Suprapubic skin (tissue), 4 donors: ENCODE measurements at places on chromosomes 6 and 20.

DNA sequence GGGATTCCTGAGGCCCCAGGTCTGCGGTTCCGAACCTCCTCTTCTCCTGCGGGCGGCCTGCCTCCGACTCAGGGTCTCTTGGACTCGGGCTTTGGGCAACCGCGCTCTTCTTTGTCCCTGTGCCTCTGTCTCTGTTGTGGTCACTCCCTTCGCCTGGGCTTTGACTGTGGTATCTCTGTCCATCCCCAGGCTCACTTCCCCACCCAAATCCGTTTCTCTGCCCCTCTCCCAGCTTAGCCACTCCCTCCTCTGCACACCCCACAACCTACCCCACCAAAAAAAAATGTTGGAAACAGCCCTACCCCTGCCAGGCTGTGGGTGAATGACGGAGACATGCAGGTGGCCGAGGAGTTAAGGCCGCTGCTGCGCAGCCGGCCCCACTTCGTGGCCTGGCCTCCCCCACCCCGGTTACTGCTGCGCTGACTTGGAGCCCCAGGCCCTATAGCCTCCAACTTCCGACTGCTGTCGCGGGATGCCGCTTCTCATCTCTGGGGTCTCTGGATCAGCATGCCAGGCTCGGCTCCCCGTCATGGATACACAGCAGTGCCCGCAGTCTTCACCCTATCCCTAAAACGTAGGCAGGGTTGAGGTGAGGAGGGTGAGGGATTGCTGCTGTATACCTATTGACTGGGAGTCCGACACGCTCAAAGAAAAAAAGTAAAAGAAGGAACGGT lies 2.7 kb upstream of the MAFB start:
- H3K27me3 ChIP-seq = peaks cover 25% of the 10 kb centered on the region
- H3K27ac ChIP-seq = peak overlapping the region; percentile 31
- H3K4me1 ChIP-seq = peaks cover 17% of the 10 kb centered on the region
- peak overlapping the region; percentile 93 for H3K4me3 ChIP-seq

DNA sequence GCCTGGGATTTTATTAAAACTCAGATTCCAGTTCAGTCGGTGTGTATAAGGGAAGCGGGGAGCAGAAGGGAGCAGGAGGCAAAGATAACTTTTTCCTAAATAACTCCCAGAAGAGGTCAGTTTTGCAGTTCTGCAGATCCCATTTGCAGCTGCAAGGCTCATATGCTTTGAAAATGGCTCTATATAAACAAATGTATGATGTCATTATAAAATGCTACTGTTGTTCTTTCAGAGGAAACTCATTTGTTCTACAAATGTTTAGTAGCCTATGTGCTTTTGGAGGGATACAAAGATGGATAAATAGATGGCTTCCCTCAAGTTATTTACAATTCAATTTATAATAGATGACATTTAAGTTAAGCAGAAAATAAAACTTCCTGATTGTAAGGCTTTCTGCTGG lies 29.2 kb upstream of the DSP start:
- DNase-seq = no peak
- H3K4me3 ChIP-seq = no peak overlapping the region
- no peaks in the 10 kb centered on the region for H3K36me3 ChIP-seq
- no peaks in the 10 kb centered on the region for H3K27me3 ChIP-seq
- H3K4me1 ChIP-seq = peaks cover 17% of the 10 kb centered on the region
- no peak overlapping the region for H3K27ac ChIP-seq

DNA sequence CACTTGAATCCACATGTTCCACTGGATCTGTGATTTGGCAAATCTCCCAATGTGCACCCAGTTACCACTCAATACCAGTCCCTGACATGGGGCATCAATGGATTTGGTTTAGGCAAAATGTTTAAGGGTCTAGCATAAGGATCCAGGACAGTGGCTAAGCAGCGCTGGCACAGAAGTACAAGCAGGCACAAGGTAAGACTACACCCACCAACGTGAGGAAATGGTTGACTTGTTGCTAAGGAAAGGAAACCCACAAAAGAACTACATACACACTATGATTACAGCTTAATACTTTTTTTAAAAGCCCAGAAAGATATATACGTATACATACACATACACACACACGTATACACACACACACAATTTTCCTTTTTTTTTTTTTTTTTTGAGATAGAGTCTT lies 79.0 kb downstream of the DNAAF9 start:
- no peaks in the 10 kb centered on the region for H3K27me3 ChIP-seq
- DNase-seq = no peak
- peaks cover 57% of the 10 kb centered on the region for H3K36me3 ChIP-seq
- H3K4me3 ChIP-seq = no peak overlapping the region
- peaks cover 14% of the 10 kb centered on the region for H3K4me1 ChIP-seq
- H3K27ac ChIP-seq = no peak overlapping the region

- H3K36me3 ChIP-seq = no peaks in the 10 kb centered on the region
- DNase-seq = no peak
- no peaks in the 10 kb centered on the region for H3K4me1 ChIP-seq
- H3K27ac ChIP-seq = no peak overlapping the region
- no peak overlapping the region for H3K4me3 ChIP-seq
Observed at GRCh38 chr20:16293590-16293989, 279.7 kb downstream of the KIF16B start.

DNA sequence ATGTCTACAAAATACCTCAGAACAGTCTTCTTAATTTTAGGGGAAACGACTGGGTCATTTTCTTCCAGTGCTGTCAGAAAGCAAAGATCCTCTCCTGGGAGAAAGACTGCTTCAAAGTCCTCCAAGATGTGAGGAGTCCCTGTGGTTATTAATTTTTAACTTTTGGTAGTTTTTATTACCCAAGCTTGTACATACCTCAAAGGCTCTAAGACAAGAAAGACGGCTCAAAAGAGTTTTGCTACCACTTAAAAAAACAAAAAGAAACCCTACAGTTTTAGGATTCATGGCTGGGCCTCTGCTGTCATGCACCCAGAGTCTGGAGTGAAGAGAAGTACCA lies 56.1 kb upstream of the APCDD1L start:
- no peaks in the 10 kb centered on the region for H3K4me1 ChIP-seq
- no peaks in the 10 kb centered on the region for H3K36me3 ChIP-seq
- no peak overlapping the region for H3K4me3 ChIP-seq
- H3K27me3 ChIP-seq = peaks cover 28% of the 10 kb centered on the region

- no peak overlapping the region for H3K4me3 ChIP-seq
- DNase-seq = no peak
- H3K27ac ChIP-seq = no peak overlapping the region
- H3K4me1 ChIP-seq = peaks cover 10% of the 10 kb centered on the region
- H3K36me3 ChIP-seq = peaks cover 34% of the 10 kb centered on the region
Observed at GRCh38 chr6:158789115-158789917, 29.9 kb downstream of the EZR start.

DNA sequence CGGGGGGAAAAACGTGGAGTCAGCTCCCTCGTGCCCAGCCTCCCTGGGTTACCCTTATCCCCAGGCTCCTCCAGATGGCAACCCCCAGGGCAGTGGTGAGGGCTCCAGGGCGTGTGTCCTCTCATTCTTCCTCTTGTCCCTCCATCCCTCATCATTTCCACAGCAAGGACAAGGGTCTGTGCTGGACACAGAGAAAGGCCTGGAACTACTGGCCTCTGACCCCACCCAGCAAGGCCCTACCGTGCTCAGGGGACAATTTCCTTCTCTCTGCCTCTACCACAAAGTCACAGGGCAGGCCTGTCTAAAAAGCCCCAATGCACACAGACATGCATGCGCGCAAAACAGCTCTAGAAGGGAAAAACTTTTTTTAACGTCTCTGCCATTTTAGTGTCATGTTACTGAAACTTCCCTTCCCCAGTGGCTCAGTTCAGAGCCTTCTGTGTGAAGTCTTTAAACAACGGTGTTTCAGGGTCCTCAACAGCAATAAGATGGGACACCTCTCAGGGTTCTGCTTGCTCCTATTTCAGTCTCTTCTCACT lies 1.1 kb upstream of the SLC35B2 start:
- DNase-seq = no peak
- no peaks in the 10 kb centered on the region for H3K27me3 ChIP-seq
- H3K36me3 ChIP-seq = peaks cover 39% of the 10 kb centered on the region
- H3K27ac ChIP-seq = no peak overlapping the region

DNA sequence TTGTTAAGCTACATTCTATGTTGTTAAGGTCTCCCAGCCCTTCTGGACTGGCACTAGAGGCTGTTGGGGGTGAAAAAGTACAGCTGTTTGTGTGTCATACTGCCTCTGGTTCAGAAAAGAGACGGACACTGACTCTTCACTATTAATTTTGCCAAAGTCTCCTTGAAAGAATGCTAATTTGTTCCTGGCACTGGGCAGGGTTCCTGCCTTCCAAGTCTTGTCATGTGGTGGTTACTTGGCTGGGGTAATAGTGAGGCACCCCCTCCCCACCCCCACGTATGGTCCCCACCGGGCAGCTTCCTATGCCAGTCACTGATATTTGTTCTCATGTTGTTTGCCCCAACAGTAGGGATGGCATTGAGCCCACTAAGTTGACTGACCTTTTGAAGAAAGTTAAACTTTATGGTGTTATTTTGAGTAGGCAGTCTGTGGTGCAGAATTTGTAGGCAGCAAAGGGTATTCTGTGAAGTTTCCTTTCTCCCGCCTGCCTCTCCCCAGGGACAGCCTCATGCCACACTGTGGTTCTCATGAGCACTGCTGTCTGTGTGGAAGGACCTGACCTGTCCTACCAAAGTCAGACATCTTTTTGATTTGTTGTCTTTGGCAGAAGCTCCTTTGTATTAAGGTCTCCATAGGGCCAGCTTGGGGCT lies 8.7 kb downstream of the CDS2 start:
- H3K4me3 ChIP-seq = no peak overlapping the region
- H3K36me3 ChIP-seq = no peaks in the 10 kb centered on the region
- H3K27ac ChIP-seq = no peak overlapping the region
- H3K27me3 ChIP-seq = no peaks in the 10 kb centered on the region
- H3K4me1 ChIP-seq = peaks cover 29% of the 10 kb centered on the region
- DNase-seq = no peak

DNA sequence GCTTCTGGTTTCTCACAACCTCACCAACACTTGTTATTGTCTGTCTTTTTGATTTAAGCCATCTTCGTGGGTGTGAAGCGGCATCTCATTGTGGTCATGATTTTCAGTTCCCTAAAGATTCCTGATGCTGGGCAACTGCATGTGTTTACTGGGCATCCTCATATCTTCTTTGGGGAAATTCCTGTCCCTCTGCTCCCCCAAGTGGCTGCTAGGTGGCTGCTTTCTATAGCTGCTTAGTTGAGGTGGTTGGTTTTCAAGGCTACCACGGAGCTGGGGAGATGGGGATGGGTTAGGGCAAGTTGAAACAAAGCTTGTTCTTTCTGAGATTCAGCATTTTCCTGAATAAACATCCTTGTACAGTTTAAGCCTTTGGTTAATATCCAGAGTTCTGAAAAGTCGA lies 403.9 kb upstream of the SULF2 start:
- H3K27ac ChIP-seq = no peak overlapping the region
- no peaks in the 10 kb centered on the region for H3K36me3 ChIP-seq
- DNase-seq = no peak
- no peaks in the 10 kb centered on the region for H3K27me3 ChIP-seq
- H3K4me1 ChIP-seq = peaks cover 14% of the 10 kb centered on the region

GRCh38 chr6:94245395-94245794 lies 826.0 kb upstream of the EPHA7 start:
- H3K4me3 ChIP-seq = no peak overlapping the region
- no peaks in the 10 kb centered on the region for H3K27me3 ChIP-seq
- no peaks in the 10 kb centered on the region for H3K36me3 ChIP-seq
- H3K27ac ChIP-seq = no peak overlapping the region
- no peaks in the 10 kb centered on the region for H3K4me1 ChIP-seq

DNA sequence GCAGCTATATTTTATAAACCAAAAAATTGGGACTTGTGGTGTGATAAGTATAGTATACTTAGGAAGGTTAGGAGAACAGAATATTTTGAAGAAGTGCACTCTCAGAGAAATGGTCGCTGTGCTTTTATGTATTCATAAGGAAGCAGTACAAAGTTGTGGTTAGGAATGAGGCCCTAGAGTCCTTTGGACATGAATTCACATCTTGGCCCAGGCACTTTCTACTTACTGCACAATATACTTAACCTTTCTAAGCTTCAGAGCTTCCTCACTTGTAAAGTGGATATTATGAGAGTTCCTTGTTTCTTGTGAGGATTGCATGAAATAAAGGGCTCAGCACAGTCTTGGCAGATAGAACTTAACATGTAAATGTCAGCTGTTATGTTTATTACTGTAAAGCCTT lies 21.0 kb upstream of the SERINC3 start:
- no peaks in the 10 kb centered on the region for H3K27me3 ChIP-seq
- H3K4me1 ChIP-seq = peaks cover 2% of the 10 kb centered on the region
- DNase-seq = no peak
- no peaks in the 10 kb centered on the region for H3K36me3 ChIP-seq
- H3K27ac ChIP-seq = no peak overlapping the region

GRCh38 chr20:57158474-57158873 lies 108.0 kb downstream of the BMP7 start:
- no peak overlapping the region for H3K27ac ChIP-seq
- no peaks in the 10 kb centered on the region for H3K27me3 ChIP-seq
- H3K4me1 ChIP-seq = no peaks in the 10 kb centered on the region
- H3K36me3 ChIP-seq = no peaks in the 10 kb centered on the region
